Head of caudate nucleus (tissue), 42 donors: ENCODE measurements at places on chromosomes 7 and 10.
A peak's percentile ranks its signal among the peaks of the same experiment; 100 is the strongest.

DNA sequence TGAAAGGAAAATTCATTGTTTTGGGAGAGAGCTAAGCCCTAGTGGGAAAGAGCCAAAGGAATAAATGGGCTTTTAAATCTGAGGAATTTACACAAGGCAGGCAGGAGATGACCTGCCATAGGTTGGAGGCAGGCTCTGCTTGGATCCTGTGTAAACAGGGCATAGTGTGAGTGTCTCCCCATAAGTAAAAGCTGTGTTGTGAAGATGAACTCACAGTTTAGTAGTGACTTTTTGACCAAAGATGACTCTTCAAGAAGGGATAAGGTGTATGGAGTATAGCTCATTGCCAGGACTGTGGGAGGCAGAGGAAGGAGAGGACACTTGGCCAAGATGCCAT, 63.2 kb downstream of the KAT6B start:
- no peak for DNase-seq

- no peak for DNase-seq
These were observed 17.5 kb downstream of the TUBAL3 start for GRCh38 chr10:5387169-5387568.

- DNase-seq: no peak
These were observed 353.4 kb downstream of the DNAJB6 start for GRCh38 chr7:157690058-157690832.

DNA sequence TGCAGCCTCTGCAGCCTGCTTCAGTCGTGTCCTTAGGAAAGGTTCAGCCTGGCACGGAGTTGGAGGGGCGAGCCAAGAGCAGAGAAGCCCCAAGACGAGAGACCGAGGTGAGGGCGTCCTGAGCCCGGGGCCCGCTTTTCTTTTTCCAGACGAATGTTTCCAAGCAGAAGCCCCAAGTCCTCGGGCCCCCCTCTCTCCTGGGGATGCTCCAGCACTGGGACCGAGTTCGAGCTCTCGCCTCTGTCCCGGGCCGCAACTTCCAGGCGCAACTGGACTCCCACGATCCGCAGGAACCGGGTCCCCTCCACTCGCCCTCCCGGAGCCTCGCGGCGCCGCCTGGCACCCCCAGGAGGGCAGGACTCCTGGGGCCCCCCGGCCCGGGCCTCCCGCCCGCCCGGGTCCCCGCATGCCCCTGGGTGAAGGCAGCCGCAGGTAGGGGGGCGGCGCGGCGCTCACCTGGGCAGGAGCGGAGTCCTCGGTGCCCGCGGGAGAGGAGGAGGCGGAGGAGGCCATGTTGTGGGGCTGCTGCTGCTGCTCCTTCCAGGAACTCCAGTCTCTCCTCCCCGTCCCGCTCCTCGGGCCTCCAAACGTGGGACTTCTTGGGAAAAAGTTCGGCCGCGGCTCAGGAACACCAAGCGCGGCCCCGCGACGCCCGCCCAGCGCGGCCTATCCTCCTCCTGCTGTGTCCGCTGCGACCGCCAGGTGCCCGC, 45.3 kb upstream of the CDK1 start:
- DNase-seq: no peak

- no peak for DNase-seq
These were observed 731.8 kb downstream of the PHTF2 start for GRCh38 chr7:78530351-78530750.

- DNase-seq: no peak
These were observed 133.1 kb upstream of the PPP1R3A start for GRCh38 chr7:114051871-114052331.

- no peak for DNase-seq
These were observed 141.4 kb downstream of the LSMEM1 start for GRCh38 chr7:112622159-112622715.

DNA sequence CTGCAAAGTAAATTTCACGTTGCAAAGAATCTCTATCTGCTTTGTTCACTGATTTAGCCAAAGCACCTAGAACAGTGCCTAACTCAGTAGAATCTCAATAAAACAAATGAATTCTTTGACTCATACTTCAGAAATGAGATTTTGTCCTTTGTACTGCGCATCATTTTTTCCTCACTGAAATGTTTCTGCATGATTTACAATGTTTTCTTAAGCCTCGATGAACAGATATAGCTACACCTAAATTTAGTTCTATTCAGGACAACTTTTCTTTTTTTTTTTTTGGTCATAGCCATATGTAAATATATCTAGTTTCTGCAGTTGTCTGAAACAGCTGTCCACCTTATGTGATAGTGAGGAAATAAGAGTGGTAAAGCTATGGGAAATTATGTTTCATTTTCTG, 15.3 kb downstream of the GNAT3 start:
- no peak for DNase-seq

GRCh38 chr10:75432176-75432575, 752 bp downstream of the LRMDA start:
- no peak for DNase-seq

- no peak for DNase-seq
These were observed 214.5 kb downstream of the TWIST1 start for GRCh38 chr7:18902892-18903291.

DNA sequence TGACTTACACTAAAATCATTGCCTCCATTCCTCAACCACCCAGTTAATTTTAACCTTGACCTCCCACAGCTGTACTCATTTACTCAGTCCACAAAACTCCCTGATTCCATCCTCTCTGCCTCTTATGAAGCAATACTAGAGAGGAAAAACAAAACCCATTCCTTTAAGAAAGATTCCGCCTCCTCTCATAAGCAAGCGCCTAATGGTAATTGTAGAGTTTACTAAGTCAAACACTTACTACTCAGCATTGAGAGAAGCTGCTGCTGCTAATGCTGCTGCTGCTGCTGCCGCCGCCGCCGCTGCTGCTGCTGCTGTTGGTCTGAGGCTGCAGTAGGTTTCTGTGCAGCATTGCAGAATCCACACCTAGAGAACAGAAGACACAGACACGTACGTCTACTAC, 2.1 kb upstream of the ADD3 start:
- DNase-seq: peak; percentile 71

DNA sequence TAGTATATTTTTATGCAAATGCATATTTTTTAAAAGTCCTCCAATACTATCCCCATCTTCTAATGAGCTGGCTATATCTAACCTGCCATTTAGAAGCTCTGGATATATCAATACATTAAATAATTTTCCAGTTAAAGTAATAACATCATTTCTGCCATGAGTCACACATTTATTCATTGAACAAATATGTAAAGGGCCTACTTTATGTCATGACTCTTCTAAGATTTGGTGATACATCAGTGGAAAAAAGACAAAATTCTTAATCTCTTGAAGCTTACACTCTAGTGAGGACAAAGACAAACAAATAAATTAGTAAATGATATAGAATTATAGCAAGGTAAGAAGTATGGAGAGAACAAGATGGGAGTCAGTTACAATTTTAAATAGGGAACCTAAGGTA, 716.8 kb upstream of the LRRTM3 start:
- DNase-seq: no peak

GRCh38 chr10:6348096-6348874, 145.6 kb downstream of the PFKFB3 start:
- peak; percentile 43 for DNase-seq

DNA sequence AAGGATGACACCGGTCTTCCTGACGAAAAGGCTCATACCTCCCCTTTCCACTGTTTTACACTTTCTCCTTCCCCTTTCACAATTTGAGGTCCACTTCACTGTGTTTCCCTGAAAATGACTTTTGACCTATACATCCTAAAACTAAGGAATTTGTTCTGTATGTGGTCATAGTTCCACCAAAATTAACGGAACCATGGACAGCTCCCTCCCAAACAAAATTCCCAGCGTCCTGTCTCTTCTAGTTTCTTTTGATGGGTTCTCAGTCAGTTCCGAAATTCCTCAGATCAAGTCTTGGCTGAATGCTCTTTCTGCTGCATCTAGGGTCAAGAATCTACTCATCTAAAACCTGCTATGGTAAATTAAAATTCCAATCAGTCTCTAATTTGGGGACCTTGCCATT, 1191.9 kb downstream of the CNTNAP2 start:
- no peak for DNase-seq

DNA sequence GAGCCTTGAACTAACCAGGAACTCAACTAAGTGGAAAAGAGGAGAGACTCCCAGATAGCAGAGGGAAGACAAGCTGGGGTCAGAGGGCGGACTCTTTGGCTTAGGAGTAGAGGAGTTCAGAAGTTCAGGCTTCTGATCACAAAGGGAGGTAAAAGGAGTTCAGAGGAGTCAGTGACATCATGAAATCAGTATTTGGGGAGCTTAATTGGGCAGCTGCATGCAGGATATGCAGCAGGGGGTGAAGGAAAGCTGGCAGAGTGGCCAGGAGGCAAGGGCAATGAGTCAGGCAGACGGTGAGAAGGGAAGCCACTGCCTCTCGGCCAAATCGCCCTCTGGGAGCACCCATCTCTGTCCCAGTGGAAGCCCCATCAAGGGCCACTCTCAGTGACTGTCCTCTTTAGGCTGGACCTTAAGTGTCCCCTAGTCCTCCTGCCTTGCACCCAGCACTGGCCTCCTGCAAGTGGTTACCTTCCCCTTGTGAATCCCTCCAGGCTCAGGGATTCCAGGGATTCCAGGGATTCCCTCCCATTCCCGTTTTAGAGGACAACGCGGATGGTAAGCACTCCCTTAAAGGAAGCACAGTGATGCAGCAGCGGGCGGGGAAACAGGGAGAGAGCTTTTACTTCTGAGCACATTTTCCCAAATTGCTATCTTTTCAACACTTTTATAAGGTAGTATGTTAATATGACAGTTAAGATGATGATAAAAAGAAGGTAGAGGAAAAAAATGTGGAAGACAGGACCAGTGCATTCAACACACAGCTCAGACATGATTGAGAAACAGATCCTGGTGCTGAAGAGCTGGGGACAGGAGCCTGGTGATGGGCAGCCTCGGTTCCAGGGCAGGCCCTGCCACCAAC, 72.6 kb downstream of the KCNMA1 start:
- peak; percentile 44 for DNase-seq

- DNase-seq: no peak
These were observed 8.8 kb downstream of the ADAP1 start for GRCh38 chr7:945556-946255.

DNA sequence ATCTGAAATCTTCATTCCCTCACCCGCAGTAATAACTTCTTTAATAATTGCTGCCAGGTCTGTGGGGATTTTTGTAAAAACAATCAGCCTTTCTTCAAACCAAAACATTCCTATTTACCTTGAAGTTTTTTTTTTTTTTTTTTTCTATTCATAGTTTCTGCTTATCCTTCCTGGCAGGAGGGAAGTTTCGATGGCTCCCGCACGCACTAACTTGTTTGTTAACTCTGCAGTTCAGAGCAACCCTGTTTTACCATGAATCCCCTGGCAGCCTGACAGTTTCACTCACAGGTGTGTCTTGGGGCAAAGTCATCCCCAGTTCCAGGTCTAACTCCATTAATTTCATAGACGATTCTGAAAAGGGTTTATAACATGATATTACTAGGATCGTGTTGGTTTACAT, 149.3 kb downstream of the KLF6 start:
- DNase-seq: no peak

DNA sequence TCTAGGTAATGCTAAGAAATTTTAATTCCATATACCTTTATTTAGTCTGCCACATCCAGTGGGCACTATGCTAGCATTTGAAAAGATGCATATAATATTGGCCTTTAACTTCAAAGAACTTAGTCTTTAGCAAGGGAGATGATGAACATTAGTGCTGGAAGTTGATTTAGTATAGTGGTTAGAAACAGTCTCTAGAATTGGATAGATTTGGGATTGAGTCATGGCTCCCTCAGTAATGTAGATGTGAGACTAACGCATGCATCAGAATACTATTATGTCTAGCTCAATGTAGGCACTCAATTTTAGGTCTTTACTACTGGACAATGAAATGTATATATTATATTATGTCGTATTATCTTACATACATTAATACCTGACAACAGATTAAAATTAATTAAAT, 5.8 kb downstream of the DKK1 start:
- DNase-seq: no peak

GRCh38 chr7:131106681-131107336, 220.9 kb upstream of the MKLN1 start:
- peak; percentile 67 for DNase-seq

DNA sequence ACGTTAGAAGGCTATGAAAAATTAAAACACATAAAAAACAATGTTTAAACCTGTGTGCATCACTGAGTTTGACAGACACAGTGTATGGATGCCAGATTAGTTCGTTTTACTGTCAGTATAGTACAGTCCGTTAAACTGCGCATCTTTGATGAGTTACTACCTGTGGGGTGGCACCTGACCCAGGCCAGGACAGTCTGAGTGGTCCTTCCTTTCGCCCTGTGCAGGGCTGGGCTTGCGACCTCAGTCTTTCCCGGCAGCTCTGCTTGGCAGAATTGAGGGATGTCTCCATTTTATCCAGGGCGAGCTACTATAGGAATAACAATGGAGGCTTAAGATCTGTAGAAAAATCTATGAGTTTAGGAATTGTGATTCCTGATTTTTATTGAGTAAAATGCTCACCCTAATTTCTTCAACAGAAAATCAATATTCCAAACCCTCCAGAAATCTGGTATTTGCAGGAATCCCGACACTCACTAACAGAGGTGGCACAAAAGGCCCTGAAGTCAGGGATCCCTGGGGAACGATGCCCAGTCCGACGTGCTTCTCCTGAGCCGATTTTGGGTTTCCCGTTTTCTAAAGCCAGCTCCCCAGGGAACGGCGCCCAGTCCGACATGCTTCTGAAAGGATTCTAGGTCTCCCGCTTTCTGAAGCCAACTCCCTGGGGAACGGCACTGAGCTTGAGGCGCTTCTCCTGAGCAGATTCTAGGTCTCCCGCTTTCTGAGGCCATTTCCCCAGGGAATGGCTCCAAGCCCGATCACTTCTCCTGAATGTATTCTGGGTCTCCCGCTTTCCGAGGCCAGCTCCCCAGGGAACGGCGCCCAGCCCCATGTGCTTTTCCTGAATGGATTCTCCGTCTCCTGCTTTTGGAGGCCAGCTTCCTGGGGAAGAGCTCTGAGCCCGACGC, 377.6 kb downstream of the DNAJB6 start:
- DNase-seq: peak; percentile 37

DNA sequence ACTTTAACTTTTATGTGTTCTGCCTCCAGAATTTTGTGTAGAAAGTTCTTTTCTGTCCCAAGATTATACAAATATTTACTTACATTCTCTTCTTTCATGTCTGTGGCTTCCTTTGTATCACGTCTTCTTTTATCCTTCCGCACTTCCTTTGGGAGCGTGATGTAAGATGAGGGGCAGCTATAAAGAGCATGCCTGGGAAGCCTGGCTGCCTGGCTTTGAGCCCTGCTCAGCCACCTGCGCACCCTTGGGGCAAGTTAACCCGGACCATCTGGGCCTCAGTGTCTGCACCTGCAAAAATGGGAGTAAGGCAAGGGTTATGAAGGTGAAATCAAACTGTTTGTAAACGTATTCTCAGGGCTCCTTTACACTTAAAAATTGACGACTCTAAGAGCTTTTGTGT, 25.2 kb downstream of the PALD1 start:
- no peak for DNase-seq

DNA sequence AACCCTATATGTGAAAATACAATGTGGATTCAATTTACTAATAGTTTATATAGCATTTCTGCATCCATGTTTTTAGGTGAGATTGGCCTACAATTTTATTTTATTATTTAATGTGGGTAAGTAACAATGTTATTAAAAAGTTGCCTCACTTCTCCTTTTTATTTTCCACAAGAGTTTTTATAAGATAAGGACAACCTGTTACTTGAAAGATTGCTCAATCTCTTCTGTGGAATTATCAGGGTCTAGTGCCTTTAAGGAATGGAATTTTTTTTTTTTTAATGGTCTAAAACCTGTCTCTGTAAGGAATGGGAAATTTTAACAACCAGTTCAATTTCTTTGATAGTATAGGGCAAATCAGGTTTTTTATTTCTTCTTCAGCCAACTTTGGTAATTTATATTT, 53.9 kb upstream of the RAB18 start:
- DNase-seq: no peak

GRCh38 chr7:44073664-44074348, 8.4 kb upstream of the PGAM2 start:
- peak; percentile 72 for DNase-seq

GRCh38 chr7:25759286-25759685, 392.7 kb upstream of the NFE2L3 start:
- DNase-seq: no peak
